ENCODE measurements at places on chromosomes 3 and 15.
A peak's percentile ranks its signal among the peaks of the same experiment; 100 is the strongest.

- DNase-seq = no peak
Measured at GRCh38 chr3:56851966-56852884, 50.5 kb upstream of the ARHGEF3 start.

GRCh38 chr15:43517354-43518196 lies at the start of gene MAP1A:
TSS of gene MAP1A (plus strand) at chr15:43517608. CDS start at chr15:43521474, 3,866 bp downstream.
- DNase-seq = peak; percentile 28

DNA sequence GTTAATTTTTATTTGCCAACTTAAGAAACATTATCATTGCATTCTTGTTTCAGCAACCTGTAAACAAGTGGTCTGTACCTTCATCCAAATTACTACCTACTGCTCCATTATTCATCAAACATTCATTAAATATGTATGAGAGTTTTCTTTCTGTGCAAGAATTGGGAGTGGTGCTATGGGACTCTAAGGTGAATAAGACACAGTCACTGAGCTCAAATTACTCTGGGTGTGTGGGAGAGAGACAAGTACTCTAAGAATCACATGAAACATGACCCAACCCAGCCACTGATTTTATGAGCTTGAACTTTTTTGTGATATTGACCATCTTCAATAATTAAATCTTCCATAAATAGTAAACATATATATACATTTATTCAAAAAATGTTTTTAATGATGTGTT lies 227.2 kb upstream of the TP63 start:
- no peak for DNase-seq

GRCh38 chr3:84292128-84292527 lies 666.7 kb upstream of the CADM2 start:
- no peak for DNase-seq

GRCh38 chr3:178518660-178519396 lies 17.4 kb upstream of the KCNMB2 start:
- DNase-seq = no peak

GRCh38 chr3:100113723-100114412 lies 433 bp downstream of the FILIP1L start:
- DNase-seq = no peak

DNA sequence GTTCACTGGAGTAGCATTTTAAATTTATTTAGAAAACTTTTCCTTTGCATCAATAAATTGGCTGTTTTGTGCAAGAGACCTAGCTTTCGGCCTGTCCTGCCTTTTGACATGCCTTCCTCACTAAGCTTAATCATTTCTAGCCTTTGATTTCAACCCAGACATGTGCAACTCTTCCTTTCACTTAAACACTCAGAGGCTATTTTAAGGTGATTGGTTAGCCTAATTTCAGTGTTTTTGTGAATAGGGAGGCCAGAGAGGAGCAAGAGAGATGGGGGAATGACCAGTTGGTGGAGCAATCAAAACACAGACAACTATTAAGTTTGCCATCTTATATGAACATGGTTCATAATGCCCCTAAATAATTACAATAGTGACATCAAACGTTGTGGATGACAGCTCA lies 333.4 kb downstream of the SLC9A9 start:
- no peak for DNase-seq

DNA sequence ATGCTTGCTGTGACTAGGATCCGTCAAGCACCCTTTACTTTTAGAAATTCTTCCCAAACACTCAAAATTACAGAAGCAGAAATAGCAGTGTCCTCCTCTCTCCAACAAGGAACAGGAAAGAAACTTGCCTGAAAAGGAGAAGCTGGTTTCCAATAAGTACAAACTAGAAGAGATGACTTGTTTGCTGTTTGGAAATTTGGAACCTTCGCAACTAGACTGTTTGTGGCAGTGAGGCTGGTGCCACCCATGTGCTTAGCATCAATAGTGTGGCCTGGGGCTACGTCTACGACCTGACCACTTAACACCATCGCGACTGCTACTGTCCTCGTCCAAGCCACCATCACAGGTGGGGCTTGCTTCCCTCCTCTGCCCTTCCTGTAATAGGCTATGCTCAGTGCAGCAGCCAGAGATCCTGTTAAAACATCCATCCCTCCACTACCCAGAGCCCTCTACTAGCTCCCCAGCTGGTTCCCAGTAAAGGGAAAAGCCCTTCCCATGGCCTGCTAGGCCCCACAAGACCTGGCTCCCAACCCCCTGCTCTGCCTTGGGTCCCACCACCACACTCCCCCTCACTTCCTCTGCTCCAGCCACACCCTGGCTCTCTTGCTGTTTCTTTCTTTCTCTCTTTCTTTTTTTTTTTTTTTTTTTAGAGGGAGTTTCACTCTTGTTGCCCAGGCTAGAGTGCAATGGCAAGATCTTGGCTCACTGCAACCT lies 52.6 kb upstream of the CCR2 start:
- DNase-seq = no peak

GRCh38 chr3:27990837-27991236 lies 250.6 kb upstream of the CMC1 start:
- DNase-seq = no peak

DNA sequence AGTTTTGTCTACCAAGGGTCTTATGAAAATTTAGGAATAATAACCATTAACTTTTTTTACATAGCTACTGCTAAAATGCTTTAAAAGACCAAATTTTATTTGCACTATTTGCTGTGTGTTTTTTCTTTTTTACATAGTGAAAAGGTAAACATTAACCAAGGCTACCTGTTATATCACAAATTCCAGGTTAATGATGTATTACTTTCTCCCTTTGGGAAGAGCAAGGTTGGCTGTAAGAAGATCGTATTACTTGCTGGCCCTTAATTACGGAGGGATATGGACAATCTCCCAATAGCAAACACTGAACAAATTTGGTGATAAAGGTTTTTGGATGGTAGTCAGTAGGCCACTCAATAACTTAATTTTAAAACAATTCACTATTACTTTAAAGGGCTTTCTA lies 22.4 kb downstream of the LRRC58 start:
- DNase-seq = no peak

GRCh38 chr15:98387866-98388265 lies 260.5 kb upstream of the IGF1R start:
- no peak for DNase-seq

GRCh38 chr3:2838546-2839157 lies 271.5 kb downstream of the IL5RA start:
- DNase-seq = no peak

GRCh38 chr3:78668302-78668701 lies 1099.5 kb downstream of the ROBO1 start:
- DNase-seq = peak; percentile 20

GRCh38 chr3:12947504-12948369 lies 106.4 kb upstream of the RPL32 start:
- DNase-seq = no peak

GRCh38 chr3:187263270-187263669 lies 28.3 kb downstream of the MASP1 start:
- DNase-seq = no peak

- no peak for DNase-seq
Measured at GRCh38 chr15:50262533-50262932, 3.0 kb downstream of the HDC start.

DNA sequence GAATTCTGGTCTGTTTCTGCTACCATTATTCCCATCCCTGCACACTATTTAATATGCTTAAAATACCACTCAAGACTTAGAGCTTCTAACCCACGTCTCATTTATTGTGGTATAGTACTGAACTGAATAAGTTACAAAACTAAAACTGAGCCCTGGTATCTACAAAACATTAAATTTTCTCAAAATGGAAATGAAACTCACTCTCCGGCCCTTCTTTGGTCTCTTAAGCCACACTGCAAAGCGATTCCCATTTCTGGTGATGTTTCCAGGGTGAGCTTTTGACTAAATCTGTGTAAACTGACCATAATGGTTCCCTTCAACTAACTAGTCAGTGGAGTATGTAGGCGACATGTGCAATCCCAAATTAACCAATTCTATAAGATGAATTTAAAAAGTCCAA lies 18.6 kb downstream of the KPNA4 start:
- DNase-seq = no peak

- peak; percentile 76 for DNase-seq
Measured at GRCh38 chr15:23565395-23566070, at the start of gene MKRN3. TSS of gene MKRN3 (plus strand) at chr15:23565674. CDS start at chr15:23565783, 109 bp downstream.

GRCh38 chr3:16864610-16865313 lies 20.0 kb upstream of the PLCL2 start:
- DNase-seq = no peak

DNA sequence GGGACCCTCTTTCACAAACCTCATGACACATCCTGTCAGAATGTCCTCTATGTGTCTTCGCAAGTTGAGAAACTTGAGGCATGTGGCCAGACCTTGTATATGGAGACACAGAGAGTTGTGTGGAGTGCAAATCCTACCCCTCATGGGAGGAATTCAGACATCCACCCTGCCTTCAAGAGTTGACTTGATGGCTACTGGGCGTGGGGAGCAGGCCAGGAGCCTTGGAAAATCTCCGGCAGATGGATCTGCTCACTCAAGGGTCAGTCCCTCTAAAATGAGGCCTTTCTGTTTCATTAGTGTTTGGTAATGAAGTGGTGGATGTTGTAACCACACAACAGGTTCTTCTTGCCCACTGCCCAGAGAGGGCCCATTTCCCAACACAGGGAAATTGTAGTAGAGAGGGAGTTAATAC lies 79.0 kb downstream of the ASB7 start:
- DNase-seq = no peak

DNA sequence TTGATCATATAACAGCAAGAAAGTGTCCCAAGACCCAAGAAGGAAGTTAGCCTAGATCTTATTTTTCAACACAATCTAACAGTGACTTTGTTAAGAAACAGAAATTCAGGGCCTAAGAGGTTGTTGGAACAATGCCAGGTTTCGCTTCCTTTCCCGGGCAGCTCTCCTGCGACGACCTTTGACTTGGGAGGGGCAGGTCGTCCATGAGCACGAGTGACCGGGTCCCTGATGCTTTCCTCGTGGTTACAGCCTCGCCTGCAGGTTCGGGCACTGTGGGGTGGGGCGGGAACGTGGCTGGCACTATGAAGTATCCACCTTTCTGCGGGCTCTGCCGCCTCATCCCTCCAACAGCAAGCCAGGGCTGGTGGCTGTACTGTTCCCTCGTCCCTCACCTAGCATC lies 90.1 kb upstream of the RGMA start:
- no peak for DNase-seq

GRCh38 chr3:14836049-14836468 lies 17.3 kb downstream of the FGD5 start:
- no peak for DNase-seq

DNA sequence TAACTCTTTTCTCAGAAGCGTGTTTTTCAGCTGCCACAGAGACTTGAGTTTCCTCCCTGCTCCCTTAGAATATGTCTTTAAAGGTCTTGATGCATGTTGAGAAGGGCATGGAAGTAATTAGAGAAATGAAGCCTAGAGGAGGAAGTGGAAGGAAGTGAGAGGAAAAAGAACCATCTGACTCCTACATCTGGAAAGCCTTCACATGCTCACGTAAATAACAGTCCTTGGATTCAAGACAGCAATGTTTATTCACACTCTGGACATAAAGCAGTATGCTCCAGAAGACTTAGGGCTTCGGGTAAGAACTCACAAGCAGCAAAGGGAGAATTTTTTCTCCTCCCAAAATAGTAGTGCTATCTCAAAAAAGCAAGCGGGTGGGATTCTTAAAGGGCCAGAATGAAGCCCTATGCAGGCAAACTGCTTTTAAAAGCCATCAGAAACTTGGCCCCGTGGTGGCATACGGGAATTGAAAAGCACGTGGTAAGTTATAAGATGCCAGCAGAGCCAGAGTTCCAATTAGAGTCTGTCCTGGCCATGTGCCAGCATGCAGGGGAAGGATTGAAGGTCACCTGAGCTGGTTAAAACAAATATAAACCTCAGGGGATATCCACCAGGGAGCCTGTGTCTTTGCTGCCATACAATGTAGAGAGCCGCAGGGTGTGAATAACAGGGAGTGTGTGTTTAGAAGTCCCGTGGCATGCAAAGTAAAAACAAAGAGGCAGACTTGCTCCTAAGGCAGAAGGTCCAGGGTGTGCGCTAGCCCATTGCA lies 380.8 kb upstream of the NDN start:
- DNase-seq = peak; percentile 61

DNA sequence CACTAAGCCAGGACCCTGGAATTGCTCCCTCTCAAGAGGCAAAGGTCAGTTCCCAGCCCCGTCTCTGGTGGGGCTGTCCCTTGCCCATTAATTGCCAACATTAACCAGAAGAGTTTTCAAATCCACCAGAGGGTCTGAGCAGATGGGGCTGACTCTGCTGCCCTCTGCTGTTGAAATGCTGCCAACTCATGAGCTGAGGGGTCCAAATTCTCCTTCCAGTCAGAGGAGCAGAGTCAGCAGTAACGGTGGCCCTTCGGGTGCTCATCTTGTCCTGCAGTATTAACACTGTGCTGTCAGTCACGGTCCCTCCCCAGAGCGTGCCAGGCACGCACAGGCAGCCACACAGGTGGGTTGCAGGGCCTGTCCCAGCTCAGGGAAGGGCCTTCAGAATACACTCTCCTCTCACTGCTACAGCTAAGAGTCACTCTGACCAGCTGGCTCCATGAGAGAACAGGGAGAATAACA lies 10.7 kb upstream of the SPTBN5 start:
- peak; percentile 44 for DNase-seq

DNA sequence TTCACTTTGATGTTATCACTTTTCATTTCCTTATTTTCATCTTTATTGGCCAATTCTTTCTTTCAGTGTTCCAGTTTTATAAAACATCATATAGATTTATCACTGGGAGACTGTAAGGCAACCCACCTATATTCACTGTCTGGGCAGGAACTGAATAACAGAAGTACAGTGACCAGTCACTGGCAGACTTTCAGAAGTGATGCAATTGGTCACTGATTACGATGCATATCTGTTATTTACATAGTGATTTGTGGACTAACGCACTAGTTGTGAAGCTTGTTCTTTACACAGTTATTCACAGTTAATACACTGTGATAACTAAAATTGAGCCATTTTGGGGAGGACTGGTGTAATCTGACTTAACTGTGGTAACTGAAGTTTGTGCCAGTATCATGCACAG lies 190.2 kb upstream of the DPH6 start:
- no peak for DNase-seq

DNA sequence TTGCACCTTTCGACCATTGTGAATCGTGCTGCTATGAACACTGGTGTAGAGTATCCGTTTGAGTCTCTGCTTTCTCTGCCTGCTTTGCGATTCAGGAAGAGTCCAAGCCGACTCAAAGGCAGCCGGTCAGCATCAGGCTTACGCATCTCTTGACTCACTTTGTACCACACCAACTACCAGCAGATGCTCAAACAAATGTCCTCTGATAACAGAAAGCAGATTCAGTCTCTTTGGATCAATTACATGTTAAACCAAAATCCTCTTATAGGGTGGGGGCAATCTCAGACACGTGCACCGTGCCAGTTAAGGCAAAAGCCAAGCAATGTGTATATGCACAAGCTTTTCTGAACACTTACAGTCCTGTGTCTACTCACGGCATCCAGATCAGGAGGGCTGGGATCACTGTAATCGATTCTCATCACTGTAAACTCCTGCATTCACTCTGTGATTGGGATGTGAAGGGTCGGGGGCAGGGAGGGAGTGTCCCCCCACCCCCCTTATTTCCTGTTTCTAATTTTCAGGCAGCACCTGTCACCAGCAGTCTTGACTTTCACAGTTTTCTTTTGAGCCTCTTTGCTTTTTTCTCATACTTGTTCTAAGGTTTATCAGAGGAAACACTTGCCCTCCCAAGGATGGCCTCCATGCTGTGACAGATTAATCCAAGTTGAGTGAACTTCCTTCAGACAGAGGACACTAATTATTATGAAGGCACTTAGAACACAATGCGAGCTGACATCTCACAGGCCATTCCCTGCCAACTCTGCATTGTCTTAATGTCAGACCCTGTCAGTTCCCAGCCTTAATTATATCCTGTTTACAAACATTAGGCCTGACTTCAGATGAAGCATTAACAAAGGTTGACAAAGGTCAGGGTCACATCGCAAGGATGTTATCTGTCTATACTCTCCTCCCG lies 153.5 kb downstream of the MECOM start:
- DNase-seq = peak; percentile 35
